ENCODE measurements at places on chromosomes 6 and 20.
A peak's percentile ranks its signal among the peaks of the same experiment; 100 is the strongest.

- no peak for DNase-seq
Measured at GRCh38 chr20:50568549-50568942, 58.4 kb downstream of the PTPN1 start.

DNA sequence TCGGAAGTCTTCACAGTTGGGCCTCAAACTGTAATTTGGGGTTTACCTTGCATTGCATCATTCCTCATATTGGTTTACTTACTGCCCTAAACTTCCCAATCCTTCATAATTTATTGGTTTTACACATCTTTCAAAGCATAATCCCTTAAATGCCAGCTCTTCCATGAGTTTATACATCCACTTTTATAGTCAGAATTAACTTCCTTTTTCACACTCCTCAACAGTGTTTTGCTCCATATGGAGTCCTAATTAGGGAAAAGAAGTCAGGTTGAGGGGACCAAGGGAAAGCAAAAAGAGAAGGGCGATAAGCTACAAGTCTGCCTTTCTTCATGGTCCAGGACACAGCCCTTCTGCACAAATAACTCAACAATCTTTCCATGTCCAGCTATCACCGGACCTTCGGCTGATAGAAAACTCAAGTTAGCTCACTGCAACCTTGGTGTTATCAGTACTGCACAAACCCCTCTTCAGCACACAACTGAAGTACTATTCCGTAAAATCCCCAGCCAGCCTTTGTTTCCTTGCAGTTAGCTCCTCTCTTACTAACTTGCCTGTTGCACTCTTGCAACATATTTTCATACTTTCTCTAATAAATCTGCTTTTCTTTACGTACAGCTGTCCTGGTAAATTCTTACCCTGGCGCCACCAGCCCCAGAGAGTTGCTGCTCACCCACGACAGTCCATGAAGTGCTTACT, 2.0 kb downstream of the EEF1E1 start:
- no peak for DNase-seq

DNA sequence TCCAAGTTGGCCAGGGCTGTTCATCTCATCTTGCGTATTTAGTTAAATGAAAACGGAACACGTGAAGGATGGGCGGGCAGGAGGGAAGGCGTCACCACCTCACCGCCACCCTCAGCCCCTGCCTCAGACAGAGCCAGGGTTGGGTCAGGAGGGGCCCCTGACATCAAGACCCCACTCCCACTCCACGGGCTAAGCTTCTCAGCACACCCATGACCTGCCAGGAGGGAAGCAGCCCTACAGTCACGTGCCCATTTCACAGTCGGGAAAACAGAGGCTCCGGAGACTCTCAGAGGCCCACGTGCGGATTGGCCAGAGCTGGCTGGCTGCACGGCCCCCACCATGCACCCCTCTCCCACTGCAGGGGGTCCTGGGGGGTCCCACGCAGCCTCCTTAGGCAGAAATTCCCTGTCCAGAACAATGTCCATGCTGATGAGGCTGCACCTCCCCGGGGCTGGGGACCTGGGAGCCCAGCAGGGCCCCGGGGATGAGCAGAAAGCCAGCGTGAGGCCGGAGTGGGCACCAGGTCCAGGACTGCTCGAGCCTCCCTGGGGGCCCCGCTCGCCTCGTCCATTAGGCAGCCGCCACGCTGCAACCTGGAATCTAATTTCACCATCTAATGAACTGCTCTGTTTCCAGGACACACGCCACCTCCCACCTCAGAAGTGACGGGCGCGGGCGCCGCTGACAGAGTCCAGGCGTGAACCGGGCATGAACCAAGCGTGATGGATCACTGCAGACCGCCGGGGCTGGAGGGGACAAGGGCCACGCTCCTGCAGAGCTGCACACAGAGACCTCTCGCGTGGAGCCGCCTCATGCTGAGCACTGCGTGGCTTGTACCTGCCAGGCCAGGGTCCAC, 15.8 kb downstream of the KCNQ2 start:
- no peak for DNase-seq

DNA sequence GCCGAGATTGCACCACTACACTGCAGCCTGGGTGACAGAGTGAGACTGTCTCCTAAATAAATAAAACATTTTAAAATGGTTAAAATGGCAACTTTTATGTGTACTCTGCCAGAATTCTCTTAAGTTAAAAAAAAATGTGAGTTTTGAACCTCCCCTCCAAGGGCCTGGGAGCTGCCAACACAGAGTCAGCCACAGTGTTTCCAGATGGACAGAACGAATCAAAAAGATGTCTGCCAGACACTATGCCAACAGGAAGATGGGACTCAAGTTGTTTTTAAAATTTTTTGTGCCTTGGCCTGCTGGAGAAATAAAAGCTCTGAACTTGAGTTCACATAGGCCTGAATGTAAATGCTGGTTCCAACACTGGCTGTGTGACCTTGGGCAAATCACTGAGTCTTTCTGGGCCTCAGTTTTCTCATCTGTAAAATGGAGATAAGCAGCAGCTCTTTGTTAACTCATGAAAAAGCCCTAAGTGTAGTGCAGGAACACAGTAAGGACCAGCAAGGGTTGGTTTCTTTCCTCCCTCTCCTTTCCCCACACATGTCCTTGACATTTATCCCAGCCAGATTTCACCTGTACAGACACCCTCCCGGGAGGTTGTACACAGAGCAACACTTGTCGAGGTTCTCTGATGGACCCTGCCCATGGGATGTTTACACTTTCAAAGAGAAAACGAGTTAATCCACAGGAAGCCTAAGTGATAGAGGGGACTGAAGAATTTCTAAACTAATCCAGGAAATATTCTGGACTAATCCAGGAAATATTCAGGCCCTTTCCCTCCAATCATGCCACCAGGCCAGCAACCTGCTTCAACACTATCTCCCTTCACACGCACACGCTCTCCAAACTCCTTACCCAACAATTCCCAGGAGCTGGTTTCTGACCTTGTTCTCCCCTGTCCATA, 35.0 kb downstream of the MRPL14 start:
- DNase-seq, result no peak

DNA sequence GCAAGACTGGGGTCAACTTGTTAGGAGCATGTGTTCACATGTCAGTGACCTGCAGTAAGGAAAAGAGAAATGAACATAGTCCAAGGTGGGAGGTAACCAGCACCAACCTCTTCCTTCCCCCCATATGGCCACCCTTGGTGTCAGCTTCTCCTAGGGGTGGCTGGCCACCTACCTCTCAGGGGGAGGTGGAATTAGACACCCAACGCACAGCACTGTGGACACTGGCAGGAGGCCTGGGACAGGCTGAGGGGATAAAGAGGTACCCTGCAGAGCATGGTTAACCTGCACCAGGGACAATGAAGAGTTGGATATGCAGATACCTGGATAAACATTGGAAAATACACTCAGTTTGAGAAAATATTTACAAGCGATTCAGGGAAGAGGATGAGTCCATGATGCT, 84.5 kb downstream of the IYD start:
- no peak for DNase-seq

- DNase-seq, result no peak
Measured at GRCh38 chr6:30829033-30829432, 55.3 kb upstream of the DDR1 start.

DNA sequence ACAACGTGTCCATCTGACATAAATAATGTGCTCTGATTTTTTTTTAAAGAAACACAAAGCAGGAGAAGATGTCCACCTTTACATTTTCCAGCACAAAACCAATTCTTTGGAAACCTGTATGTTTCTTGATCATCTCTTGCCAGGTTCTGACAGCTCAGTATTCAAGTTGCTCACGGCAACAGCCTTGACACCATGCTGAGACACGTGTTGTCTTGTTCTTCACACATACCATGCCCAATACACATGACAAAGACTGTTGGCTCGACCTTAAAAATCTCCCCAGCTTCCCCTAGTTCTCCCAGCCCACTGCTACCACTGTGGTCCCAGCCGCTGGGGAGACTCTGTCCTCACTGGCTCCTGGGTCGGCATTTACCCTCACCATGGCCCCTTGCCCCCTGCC, 518.9 kb downstream of the PREX1 start:
- no peak for DNase-seq

GRCh38 chr20:7776148-7776547, 164.1 kb downstream of the HAO1 start:
- DNase-seq, result no peak

DNA sequence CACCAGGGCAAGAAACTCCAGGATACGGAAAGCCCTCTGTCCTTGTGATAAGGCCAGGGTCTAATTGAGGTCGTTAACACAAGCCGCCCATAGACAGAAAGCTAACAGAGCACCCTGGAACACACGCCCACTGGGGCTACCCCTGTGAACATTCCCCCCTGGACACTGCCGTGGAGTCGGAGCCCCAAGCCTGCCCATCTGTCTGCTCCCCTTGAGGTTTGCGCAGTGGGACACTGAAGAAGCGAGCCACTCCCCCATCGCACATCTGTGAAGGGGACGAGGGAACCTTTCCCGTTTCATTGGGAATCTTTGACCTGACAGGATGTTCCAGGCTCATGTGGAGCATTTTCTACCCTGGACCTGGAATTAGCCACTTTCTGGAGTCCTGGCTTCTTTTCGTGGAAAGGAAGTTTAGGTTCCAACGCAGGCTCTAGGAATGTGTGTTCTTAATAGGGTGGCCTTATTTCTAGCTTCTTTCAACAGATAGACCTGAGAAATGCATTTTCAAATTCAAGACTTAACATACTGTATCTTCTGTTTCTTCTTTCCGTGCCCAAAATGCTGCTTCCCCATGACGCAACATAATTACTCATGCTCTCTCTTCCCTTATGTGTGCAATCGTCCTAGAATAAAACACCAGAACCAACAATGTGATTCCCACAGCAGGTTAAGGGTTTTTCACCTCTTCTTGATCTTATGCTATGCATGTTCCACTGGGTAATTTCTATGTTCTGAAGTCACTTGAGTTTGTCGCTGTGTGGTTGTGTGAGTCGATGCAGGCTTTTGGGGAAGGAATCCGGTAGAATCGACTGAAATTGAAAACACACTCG, 161.1 kb downstream of the ERMARD start:
- DNase-seq, result no peak

DNA sequence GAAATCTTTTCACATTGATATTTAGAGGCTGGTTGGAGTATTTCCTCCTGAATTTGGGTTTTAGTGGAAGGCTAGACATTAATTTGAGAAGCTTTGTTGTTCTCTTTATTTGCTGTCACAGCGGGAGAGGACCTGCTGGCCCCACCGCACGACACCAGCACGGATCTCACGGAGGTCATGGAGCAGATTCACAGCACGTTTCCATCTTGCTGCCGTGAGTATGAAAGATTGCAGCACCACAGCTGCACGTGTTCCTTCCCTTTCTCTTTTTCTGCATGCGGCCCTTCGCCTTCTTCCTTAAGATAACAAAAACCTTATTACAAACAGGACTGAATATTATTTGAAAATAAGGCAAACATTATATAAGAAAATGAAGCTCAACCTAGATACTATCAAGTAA, 555.5 kb downstream of the UTRN start:
- no peak for DNase-seq

DNA sequence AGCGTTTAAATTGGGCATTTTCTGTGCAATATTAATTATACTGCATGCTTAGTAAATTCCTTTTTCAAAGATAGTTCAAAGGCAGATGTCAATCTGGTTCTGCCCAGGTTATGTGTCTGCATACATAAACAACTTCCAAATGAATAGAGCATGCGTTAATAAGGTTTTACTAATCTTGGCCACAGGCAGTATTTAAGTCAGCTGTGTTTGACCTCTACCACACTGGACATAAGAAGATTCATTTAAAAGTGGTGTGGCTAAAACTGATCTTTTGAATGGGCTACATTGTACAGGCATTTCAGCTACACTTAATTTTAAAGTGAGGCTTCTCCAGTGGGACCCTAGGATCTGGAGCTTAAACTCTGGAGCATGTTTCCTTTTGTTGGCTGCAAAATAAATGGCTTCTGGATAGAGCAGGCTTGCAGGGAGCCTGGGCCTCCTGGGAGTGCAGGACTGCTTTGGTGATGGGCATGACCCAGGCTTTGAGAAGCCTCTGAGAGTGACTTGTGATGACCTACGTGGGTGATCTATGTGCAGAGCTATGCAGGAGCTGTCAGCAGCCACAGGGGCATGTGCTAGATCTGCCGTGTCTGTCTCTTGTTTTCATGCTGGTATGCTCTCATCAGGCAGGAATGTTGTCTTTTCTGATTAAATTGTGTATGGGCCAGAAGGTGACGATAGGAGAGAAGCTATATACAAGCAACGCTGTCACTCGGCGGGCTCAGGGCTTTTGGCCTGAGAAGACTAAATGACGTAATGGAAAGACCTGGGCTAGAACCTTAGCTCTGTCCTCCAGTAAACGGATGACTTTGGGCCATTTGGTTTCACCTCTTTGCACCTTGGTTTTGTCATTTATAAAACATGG, 331.2 kb downstream of the QKI start:
- DNase-seq, result no peak

- peak; percentile 61 for DNase-seq
Measured at GRCh38 chr6:36679043-36679833, 724 bp downstream of the CDKN1A start.

GRCh38 chr6:136920671-136921380, 1.3 kb upstream of the SLC35D3 start:
- DNase-seq, result peak; percentile 19

DNA sequence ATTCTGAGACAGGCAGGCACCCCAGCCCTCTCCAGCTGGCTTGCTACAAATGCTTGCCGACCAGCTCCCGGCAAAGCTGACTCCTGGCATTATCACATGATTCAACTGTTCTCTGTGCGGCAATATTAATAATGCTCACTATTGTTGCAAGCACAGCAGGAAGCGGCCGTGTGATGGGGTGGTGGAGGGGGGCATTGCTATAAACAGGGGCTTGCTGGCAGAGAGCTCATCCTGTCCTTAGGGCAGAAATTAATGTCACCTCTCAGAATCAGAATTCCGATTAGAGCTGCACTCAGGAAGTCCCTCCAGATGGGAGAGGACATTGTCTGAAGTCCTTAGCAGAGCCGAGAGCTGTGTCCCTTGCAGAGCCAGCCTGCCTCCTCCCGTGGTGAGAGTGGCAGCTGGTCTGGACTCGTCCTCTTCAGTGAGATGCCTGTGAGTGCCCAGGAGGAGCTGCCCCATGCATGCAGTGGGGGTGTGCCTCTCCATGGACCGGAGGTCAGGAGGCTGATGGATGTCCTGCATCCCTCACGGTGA, 162.5 kb downstream of the CDH4 start:
- DNase-seq, result no peak

- no peak for DNase-seq
Measured at GRCh38 chr6:78192057-78192456, 539.2 kb downstream of the MEI4 start.

DNA sequence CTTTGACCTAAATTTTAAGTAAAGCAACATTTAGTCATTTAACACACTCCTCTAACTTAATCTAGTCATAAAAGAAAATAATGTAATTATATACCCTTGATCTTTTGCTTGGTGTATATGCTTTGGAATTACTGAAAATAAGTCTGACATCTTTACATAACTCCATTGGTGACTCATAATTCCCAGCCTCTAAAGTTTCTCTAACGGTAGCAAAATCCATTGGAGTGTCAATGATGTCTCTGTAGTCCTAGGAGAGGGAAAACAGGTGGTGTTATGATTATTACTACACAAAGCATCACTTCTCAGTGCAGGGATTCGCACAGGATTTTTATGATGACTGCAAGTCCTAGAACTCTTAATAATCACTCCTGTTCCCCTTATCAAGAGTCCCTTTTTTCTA, 80.2 kb downstream of the IRAK1BP1 start:
- no peak for DNase-seq
